ENCODE measurements at places on chromosomes 3 and 15.
A peak's percentile ranks its signal among the peaks of the same experiment; 100 is the strongest.

- peak; percentile 29 for DNase-seq
Measured at GRCh38 chr3:125990253-125990970, 21.4 kb downstream of the ROPN1B start.

- no peak for DNase-seq
Measured at GRCh38 chr15:58582160-58582559, 150.4 kb downstream of the LIPC start.

DNA sequence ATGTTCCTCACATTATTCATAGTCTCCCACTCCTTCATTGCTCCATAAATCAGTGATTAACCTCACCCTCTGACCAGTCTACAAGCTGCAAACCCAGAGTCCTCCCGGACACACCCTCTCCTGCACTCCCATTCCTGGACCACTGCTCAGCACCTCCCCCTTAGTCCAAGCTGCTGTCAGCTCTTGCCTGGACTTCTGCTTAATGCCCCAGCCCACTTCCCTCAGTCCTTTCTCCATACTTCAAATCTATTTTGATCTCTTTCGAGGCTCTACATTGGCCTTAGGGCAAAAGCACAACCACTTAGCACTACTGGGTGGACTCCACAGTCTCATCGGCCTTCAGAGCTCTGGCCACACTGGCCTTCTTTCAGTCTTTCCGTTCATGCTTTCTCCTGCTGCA lies 79.4 kb upstream of the FAM98B start:
- no peak for DNase-seq

DNA sequence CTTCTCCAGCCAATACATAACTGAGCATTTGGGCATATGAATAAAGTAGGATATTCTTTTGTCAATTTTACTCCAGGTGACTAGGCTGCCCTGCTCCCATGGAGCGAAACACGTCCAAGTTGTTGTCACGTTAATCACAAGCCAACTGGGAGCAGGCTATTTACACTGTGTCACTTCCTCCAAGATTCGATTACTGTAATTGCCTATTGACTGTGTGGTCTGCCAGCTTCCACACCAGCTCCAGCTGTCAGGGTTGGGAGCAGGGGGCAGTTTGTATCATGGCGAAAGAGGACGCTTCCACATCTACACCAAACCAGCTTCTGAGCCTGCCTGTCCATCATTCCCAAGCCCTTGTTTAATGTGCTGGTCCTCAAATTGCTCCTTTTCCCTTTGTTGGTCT lies 89.2 kb upstream of the RORA start:
- no peak for DNase-seq

DNA sequence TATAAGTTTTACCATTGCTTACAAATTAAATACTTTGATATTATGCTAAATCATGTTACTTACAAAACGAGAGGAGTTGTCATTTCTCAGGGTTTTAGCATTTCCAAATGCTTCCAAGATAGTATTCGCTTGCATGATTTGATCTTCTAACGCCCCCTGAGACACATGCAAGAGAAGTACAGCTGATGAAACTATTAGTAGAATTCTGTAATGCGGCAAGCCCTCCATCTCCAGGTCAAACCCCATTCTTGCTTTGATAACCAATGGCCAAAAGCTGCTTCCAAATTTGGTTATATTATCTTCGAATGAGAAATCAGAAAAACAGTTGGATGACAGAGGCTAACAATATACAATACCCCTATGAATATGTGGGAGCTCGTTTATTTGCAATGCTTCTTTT lies 14.7 kb downstream of the MYH15 start:
- no peak for DNase-seq

DNA sequence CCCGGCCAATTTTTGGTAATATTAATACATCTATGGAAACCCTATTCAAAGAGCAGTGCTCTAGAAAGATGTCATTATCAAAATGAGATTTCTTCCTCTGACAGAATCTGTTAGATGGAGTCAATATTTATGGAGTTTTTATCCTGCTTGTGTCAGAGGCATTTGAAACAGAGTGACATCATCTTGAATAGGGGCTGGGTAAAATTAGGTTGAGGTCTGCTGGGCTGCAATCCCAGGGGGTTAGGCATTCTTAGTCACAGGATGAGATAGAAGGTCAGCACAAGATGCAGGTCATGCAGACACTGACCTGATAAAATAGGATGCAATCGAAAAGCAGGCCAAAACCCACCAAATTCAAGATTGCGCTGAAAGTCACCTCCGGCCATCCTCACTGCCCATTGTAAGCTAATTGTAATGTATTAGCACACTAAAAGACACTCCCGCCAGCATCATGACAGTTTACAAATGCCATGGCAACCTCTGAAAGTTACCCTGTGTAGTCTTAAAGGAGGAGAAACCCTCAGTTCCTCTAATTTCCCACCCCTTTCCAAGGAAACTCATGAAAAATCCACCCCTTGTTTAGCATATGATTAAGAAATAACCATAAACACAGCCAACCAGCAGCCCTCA lies 27.3 kb upstream of the CCDC50 start:
- no peak for DNase-seq

GRCh38 chr3:58473275-58473674 lies 18.6 kb upstream of the KCTD6 start:
- DNase-seq = no peak

DNA sequence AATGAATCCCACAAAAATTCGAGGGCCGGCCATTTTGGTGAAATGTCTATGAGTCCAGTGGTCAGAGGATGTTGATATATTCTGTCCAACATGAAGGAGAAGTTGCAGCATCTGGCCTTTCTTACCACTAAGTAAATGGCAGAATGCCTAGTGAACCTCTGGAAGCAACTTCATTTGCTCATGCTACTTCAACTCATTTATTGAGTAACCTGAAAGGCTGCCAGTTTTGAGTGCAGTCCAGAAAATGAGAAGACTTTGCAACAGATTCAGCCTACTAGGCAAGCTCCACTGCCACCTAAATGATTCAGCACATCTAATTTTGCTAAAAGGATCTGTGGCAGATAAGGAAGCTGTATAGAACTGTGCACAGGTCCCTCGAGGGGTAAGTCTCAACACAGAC lies 265.0 kb downstream of the OPA1 start:
- DNase-seq = no peak

DNA sequence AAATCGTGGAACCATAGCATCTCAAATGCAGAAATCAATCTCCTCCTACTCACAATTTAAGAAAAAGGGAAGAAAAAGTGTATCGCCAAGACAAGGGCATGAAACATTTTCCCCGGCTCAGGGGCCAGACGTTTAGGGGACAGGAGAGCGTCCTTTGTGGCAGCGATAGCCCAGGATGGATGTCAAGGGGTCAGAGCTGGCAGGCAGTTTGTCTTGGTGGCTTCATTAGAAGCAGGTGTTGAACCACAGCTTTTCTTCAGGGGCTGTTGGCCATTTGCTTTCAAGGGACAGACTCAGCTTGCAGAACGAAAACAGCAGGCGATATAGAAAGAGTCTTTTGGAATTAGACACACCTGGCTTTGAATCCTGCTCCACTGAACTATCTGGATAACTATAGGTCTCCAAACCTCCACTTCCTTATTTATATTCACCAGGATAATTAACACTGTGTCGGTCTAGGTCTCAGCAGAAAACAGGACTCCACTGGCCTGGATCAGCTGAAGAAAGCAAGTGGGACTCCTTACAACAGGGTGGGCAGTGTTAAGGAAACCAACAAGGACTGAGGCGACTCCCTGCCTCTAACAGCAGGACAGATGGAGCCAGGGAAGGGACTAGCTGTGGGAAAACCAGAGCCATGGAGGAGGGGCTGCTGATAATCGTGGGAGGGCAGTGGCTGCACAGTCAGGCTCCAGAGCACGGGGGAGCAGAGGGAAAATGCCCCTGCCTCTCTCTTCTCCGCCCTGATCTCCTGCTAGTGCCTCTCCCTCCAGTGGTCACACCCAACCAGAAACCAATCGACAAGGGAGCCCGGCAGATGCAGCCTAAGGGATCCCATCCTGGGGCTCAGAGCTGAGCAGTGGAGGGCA lies 123.6 kb downstream of the LIPC start:
- no peak for DNase-seq

DNA sequence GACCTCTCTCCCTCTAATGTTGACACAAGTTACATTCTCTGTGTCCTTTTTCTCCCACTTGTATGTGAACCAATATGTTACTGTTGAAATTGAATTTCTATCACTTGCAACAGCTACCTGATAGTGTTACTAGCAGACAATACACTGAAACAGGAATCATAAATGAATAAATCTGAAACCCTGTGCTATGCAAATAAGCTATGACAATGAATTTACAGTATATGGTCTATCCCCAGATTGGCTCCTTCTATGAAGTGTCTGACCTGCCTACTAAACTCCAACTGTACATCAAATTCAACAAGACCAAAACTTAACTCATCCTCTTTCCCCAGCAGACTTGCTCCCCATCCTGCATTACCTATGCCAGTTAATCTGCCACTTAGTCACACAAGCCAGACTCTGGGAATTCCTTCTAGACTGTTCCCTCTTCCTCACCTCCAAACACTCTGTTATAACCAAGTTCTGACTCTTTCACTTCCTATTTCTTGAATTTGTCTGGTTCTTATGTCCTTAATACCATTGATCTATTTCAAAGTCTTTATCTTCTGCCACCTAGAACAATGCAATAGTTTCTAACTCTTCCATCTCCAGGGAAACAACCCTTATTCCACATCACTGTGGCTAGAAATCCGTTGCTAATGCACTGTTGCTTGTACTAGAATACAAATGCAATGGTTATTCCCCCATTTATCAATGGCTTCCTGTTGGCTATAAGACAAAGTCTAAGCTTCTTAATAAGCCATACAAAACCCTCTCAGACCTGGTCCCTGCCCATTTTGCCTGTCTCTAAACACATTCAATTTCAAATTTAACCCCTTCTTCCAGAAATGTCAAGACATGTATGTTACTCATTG lies 13.4 kb upstream of the ZNF639 start:
- DNase-seq = no peak

DNA sequence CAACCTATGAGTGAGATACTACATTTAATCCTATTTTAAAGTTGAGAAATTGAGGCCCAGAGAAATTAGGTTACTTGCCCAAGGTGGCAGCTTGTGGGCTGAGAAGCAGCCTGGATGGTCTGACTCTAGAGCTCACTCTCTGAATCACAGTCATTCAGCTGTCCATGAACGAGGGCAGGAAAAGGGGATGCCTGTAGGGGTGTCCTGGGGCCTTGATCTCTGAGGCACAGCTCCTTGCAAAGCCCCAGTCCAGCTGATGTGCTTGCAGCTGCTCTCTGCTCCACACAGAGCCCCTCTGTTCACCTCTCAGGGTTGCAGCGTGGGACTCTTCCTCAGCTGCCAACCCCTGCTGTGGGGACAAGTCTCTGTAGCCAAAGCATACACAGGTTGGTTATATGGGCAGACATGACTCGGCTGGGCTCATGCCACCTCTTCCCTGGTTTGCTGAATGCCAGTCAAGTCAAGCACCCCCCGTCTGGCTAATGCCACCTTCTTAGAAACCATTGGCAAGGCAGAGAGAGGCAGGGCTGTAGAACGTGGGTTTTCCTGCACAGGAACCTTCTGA lies 56.8 kb downstream of the GASK1A start:
- no peak for DNase-seq

GRCh38 chr3:127035677-127036076 lies 52.8 kb downstream of the PLXNA1 start:
- DNase-seq = no peak

GRCh38 chr3:183259087-183259486 lies 6.0 kb downstream of the B3GNT5 start:
- no peak for DNase-seq

- DNase-seq = no peak
Measured at GRCh38 chr3:196232882-196233251, 16.5 kb downstream of the SLC51A start.

DNA sequence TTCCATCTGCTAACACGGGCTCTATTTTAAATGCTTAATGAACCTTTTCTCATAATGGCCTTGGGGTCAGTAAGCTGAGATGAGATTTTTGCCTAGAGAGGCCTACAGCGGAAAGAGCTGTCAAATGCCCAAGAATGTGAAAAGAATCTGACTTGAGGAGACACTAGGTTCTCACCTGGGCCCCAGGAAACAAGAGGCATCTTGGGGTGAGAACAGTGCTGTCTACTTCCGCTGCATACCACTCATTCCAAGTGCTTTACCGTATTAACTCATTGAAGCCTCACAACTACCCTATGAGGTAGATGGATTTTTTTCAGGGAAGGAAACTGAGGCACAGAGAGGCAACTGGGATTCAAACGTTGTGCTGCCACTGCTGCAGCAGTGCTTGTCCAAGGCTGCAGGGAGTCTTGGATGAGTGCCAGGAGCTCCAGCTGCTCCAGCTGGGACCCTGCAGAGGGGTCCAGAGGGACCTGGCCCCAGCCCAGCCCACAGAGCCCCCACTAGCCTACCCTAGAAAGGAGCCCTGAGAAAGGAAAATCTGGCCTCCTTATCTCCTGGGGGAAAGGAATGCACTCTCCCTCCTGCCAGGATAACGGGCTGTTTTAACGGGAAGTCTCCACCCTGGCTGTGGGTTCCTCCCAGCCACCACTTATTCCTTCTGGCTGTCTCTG lies 68.4 kb downstream of the SLC12A8 start:
- no peak for DNase-seq

DNA sequence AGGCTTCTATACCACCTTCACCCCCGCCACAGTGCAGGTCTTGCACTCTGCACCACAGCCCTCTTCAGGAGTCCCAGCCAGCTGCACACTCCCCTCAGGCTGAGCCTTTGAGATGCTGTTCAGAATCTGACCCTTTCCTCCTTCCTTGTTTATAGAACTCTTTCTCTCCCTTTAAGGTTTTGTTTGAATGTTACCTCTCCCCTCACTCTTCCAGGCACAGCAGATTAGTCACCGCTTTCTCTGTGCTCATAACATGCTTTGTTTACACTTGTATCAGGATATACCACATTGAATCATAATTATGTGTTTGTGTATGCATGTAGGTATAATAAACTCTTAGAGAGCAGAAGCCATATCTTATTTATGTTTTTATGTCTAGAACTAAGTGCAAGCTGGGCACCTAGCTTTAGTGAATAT lies 168.4 kb upstream of the BCL6 start:
- no peak for DNase-seq

GRCh38 chr15:60972301-60972700 lies 256.8 kb downstream of the RORA start:
- DNase-seq = no peak

DNA sequence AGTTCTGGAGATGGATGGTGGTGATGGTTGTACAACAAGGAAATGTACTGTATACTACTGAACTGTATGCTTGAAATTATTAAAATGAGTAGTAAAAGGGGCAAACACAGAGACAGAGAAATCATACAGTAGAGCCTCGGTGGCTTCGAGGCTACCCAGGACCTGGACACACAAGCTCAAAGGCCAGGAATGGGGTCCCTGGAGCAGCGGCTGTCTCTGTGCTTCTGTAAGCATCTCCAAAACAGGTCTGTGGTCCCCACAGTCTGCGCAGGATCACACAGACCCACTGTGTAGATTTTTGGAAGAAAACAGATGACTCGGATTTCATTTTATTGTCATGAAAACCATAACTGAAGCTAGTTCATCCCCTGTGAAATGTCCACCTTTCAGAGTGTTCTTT lies 39.7 kb downstream of the PGPEP1L start:
- DNase-seq = no peak
